ENCODE measurements at places on chromosomes 6 and 20. TPM values are rescaled to one million over a fixed set of nuclear protein-coding genes. Genes with fewer than 3 reads are reported as not detected.

Gene MLN
- total RNA-seq, result not detected

Gene CLDN20
- not detected for total RNA-seq

Gene MTFR2
- total RNA-seq, result 1.6 TPM

Gene SLC35F1
- total RNA-seq, result 0.18 TPM

Gene CST7
- total RNA-seq, result 2.4 TPM

Gene FKBP5
- 114 TPM for total RNA-seq

Gene BEND6
- total RNA-seq, result 1.6 TPM

Gene SLC17A1
- not detected for total RNA-seq

Gene GTSF1L
- total RNA-seq, result not detected

Gene PM20D2
- 11.4 TPM for total RNA-seq

Gene MYLK2
- not detected for total RNA-seq

Gene SYCP2L
- 0.41 TPM for total RNA-seq

Gene MUC22
- 0.20 TPM for total RNA-seq

Gene LY6G6F
- not detected for total RNA-seq

Gene CCDC170
- 4.6 TPM for total RNA-seq

Gene MDC1
- total RNA-seq, result 28.2 TPM

Gene E2F1
- 23.6 TPM for total RNA-seq

Gene ALDH8A1
- 0.99 TPM for total RNA-seq

Gene DPPA5
- not detected for total RNA-seq

Gene SCUBE3
- 2.2 TPM for total RNA-seq

Gene BPIFA1
- 9.2 TPM for total RNA-seq

Gene PDE10A
- 1.3 TPM for total RNA-seq

Gene TRMT6
- 7.3 TPM for total RNA-seq

Gene LGSN
- not detected for total RNA-seq

Gene ROS1
- 80.2 TPM for total RNA-seq

Gene KCNB1
- 0.34 TPM for total RNA-seq

Gene MEP1A
- not detected for total RNA-seq

Gene COL12A1
- 26.5 TPM for total RNA-seq

Gene LY6G5C
- 5.9 TPM for total RNA-seq

Gene EFCAB8
- total RNA-seq, result 1.0 TPM

Gene RPN2
- 222 TPM for total RNA-seq

Gene KCNK5
- 14.5 TPM for total RNA-seq

Gene COX4I2
- total RNA-seq, result 15.7 TPM

Gene RAD21L1
- total RNA-seq, result not detected

Gene KIAA1586
- total RNA-seq, result 11.0 TPM

Gene CARMIL1
- 22.2 TPM for total RNA-seq
